ENCODE measurements at places on chromosomes 4 and X.

DNA sequence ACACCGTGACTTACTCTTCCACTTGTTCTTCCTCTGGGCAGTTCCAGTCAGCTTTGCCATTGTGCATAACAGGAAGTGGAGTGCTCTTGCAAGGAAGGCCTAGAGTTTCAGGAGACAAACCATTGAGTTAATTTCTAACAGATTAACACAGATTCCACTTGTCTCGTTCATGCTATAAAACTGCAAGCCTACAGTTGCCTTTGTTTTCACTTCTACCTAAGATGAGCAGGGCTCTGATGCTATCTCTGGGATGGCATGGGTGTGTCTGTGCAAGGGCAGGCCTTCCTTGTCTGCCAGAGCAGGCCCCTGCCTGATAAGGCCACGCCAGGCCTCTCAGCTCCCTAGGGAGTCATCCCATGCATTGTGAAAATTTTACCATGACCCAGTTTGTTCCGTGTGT, 67.7 kb upstream of the PGRMC2 start:
- DNase-seq: no peak

DNA sequence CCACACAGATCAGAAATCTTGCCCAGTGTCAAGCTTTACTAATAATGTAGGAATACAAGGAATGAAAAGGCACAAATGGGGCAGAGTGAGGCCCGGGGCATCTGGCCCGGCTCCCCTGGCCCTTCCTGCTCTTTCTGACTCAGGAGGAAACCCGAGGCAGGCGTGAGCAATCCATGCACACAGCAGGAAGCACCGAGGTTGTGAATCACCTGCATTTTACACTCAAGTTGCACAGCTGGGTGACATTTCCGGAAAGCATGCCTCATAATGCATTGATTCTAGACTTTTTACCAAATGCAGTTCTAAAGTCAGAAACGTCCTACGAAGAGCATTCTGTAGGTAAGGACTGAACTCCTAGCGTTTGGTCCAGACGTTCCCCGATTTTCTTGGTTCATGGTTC, 38.9 kb downstream of the PRIMPOL start:
- DNase-seq: peak; percentile 79

- no peak for DNase-seq
Observed at GRCh38 chr4:165921546-165921945, 48.5 kb downstream of the TLL1 start.

GRCh38 chr4:177281351-177281909, 28.2 kb upstream of the NEIL3 start:
- no peak for DNase-seq
